ENCODE measurements at places on chromosomes 1 and 21. TPM values are rescaled to one million over a fixed set of nuclear protein-coding genes. Genes with fewer than 3 reads are reported as not detected.
A peak's percentile ranks its signal among the peaks of the same experiment; 100 is the strongest.

- no peak for DNase-seq
Measured at GRCh38 chr21:40615505-40616376, 231.2 kb downstream of the DSCAM start.

DNA sequence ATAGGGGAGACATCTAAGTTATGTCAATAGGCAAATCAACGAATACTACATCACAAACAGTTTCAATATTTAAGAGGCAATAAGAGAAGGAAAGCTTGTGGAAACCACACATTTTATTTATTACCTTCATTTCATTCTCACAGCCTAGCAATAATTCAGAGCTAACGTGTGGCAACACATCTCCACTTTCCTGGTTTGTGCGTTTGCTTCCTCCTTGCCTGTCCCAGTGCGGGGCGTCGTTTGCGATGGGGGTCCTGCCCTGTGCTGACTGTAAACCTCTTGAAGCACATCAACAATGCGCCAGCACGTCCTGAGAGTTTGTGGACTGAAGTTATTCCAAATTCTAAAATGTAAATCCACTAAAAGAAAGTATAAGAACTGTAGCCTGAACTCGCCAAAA, 14.4 kb upstream of the VPS26C start:
- DNase-seq = no peak

GRCh38 chr1:9066945-9067807, 2.3 kb downstream of the SLC2A5 start:
- DNase-seq = peak; percentile 31

- no peak for DNase-seq
Measured at GRCh38 chr1:245332085-245332484, 177.3 kb downstream of the KIF26B start.

DNA sequence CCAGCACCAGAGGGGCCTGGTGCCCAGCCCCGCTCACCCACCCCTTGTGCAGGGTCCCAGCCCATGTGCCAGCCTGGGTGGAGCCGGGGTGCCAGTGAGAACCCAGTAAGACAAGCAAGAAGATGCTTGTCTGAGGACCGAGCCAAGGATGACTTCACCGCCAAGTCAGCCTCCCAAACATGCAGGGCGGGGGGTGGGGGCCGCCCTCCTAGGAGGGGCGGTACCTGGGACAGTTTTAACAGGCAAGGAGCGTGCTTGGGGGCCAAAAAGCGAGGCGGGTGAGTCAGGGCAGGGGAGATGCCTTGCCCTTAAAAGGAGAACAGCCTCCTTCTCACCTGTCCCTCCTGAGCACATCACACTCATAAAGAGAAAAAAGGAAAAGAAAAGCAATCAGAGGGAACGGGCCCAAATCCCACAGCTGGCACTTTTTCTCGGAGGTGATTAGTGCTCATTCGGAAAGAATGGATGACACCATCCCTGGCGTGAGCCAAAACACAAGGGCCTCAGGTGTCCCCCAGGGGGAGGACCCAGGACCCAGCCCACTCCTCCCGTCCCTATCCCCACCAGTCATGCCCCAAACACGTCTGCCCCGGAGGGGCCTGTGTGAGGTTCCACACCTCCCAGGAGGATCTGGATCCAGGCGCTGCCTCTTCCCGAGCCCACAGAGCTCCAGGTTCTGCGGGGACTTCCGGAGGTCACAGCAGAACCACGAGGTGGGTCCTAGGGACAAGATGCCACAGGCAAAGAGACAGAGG, 77.6 kb upstream of the IFFO2 start:
- DNase-seq = no peak

The PCP4 gene
- not detected for polyA plus RNA-seq

The SLC44A5 gene
- polyA plus RNA-seq = 16.0 TPM

DNA sequence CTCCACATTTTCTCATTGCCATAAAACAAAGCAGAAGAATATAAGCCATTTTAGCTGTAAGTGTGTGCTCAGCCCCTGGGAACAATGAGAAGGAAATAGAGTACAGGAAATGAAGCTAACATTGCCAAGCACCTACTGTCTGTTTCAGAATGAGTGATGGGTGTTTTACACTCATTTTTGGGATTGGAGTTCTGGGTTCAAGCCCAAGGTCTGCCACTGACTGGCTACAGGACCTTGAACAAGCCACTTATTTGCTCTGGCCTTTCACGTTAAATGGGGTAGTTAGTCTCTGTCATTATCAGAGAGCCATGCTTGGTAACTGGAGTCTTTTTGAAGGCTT, 80.7 kb upstream of the KAZN start:
- no peak for DNase-seq

GRCh38 chr21:19122356-19122755, 718.8 kb upstream of the TMPRSS15 start:
- DNase-seq = no peak

DNA sequence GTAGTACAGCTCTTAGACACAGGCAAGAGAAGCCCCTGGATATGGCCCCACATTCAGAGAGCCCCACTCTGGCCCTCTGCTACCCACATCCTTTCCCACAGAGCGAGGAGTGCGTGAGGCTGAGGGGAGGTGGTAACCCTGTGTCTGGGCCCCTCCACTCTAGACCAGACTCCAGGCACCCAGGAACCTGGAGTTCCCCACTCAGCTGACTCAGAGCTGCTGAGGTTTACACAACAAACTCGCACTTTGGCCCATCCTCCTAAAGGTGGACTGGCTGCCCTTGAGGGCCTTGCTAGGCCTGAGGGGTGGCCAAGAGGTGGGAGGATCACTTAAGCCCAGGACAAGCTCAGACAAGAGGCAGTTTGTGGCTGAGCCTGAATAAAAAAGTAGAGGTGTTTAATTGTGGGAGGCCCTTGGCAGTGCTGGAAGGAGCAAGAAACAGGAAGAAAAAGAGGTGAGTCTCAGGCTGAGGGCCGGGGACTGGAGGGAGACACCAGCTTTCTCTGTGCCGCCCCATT, 10.7 kb downstream of the MR1 start:
- DNase-seq = peak; percentile 82

The LCE2A gene
- not detected for polyA plus RNA-seq
